ENCODE measurements at places on chromosomes 12 and 14.
A peak's percentile ranks its signal among the peaks of the same experiment; 100 is the strongest.

DNA sequence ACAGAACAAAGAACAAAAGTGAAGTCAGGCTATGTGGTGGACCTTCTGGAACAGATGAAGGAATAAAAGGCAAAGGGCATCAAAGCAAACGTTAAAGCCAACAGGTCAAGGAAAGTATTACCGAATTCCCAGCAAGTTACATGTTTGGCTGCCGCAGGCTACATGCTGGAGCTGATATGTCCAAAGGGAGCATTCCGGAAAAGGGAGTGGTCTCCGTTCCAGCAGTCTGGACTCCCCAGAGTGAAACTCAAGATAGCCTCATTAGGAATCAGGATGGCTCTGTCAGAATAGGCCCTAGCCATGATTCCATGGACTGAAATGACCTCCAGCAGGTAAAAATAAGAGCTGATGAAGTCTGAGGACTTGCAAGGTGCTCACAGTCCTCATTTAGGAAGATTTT lies 379.8 kb upstream of the PRICKLE1 start:
- no peak for DNase-seq

- DNase-seq, result no peak
These were observed 338.7 kb downstream of the TRHDE start for GRCh38 chr12:72610854-72611358.

DNA sequence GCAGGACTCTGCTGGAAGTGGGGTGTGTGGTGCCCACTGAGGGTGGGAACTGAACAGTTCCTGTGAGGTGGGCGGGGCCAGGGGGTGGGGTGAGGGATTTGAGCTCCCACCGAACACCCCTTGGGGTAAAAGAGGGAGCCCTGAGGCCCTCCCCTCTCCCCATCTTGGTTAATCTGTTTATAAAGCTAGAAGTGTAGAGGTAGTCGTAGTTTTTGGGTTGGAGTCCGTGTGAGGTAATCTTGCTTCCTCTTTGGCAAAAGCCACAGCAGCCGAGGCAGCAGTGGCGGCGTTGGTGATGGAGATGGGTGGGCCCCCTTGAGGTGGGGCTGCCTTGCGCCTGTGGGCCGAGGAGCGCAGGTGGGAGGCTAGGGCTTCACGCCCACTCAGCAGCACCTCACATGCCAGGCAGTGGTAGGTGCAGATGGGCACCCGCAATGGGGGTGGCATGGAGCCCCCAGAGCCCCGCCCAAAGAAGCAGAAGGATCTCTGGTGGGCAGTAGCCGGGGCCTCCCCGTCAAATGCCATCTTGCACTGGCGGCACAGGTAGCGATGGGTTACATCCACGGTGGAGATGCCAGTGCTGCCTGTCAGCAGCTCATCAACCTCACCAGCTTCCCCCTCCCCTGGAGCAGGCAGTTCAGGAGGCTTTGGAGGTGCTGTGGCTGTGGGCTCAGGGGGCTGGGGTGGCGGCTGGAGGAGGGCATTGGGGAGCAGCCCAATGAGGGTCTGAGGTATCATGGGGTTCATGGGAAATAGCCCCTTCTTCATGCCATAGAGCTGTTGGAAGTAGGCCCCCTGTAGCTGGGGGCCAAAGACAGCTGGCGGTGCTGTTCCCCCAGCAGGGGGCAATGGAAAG lies 29.6 kb downstream of the ZFHX2 start:
- DNase-seq, result no peak

DNA sequence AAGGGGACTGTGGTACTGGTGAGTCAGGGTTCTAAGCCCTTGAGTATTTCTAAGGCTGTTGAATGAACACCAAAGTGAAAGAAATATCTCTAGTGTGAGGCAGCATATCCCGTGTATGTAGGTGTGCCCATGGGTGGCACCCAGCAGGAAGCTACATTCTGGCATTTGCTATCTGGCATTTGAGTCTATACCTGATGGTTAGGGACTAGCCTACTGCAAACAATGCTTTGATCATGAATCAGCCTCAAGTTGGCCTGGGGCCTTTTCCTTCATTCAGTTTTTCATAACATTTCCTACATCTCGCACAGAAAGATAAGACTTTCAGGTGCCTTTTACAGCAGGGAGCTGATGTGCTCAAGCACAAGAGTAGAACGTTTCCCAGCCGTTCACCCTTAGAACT lies 85.7 kb upstream of the E2F7 start:
- no peak for DNase-seq

DNA sequence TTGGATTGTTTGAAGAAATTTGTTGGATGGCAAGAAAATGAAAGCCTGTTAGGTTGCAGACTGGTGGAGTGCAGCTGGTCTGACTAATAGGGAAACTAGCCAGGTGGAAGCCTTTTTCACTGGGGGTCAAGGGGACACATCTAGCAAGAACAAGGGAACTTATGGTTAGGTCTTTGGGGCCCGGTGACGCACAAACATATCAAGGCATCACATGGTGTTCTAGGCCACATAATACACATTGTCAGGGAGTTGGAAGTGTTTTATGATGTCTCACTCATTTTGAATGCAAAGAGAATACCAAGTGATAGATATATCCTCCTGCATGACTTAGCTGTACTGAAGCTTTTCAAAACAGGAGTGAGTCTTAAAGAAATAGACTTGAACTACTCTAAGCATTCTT lies 351.2 kb downstream of the KCNH5 start:
- DNase-seq, result no peak

GRCh38 chr14:61322799-61323290 lies 1.5 kb downstream of the PRKCH start:
- DNase-seq, result no peak

DNA sequence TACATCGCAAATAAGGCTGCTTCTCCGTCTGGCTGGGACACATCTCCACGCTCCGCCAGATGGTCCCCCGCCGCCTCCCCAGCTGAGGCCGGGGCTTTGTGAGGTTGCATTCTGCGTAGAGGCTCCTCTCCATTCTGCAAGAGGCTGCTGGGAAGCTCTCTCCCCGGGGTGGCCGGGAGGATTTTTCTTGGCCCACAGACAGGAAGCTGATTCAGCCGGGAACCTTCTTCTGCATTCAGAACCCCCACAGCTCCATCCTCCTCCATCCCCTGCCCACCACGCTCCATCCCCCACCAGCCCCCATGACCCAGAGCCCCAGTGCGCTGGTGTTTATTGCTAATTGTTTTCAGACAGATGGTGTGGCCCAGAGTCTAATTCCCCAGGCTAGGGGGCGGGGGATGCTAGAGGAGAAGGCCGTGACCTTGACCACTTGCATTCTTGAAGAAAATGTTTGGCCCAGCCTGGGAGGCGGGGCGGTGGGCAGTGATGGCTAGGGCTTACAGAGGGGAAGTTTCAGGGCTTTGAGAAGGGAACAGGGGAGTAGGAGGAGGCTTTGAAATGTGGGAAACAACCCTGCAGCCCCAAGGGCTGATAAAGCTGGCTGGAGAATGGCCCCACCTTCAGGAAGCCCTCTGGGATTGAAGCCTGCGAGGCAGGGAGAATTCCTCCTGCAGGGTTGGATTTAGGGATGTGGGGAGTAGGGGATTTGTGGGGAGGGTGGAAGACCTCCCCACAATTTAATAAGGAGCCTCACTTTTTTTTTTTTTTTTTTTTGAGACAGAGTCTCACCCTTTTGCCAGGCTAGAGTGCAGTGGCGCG lies 88.5 kb upstream of the NCOR2 start:
- peak; percentile 90 for DNase-seq

GRCh38 chr12:59675461-59675860 lies 79.6 kb downstream of the SLC16A7 start:
- DNase-seq, result no peak

DNA sequence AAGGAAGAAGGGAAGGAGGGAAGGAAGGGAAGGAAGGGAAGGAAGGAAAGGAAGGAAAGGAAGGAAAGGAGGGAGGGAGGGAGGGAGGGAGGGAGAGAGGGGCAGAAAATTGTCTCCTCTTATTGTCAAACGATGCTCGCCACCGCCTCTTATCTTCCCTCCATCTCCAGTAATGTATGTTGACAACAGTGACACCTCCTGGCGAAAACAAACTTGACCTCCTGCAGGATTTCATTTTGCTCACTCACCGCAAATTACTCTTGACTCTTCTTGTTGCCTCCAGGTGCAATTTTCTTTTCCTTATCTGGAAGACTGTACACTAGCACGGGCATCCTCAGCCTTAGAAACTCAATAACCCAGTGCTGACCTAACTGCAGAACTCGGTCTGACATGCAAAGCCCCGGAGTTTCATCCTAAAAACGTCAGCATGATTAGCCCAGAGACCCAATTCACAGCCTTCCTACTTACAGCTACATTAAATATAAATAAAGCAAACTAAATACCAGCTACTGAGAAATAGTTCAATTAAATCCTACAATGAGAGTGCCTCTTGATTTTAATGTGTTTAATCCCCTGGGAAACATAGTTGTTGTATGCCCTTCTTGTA lies 512.4 kb upstream of the TMPO start:
- DNase-seq, result no peak

DNA sequence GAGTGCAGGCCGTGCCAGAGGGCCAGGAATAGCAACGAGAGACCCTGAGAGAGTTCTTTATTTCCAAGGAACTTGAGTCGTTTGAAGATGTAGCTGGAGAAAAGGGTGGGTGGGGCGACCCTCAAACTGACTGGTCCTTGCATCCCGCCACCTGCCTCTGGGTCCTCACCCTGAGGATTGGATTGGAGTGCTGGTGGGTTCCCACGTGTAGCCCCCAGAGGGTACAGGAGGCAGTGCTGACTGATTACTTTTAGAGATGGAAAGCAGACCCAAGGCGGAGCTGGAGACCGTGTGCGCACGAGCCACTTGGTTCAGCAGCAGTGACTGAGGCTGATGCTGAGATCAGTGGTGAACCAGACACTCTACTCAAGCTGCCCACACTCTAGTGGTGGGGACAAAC lies 6.9 kb downstream of the EMG1 start:
- DNase-seq, result no peak

- peak; percentile 66 for DNase-seq
These were observed 71.8 kb downstream of the CACNA1C start for GRCh38 chr12:2124466-2125023.

DNA sequence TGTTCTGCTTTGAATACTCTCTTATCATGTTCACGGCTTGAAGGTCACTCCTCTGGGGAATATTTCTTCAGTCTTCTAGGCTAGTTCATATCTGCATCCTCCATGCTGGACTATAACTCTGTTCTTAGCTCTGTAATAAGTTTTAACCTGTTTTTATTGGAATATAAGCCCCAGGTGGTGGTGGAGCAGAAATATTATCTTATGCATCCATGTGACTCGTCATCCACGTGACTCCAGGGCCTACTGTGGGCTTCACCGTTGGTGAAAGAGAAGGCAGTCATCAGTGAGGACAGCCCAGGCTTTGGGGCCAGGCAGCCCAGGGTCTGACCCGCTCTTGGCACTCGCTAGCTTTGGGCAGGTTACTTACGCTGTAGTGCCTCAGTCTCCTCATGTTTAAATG lies 87.1 kb downstream of the ETNK1 start:
- no peak for DNase-seq

DNA sequence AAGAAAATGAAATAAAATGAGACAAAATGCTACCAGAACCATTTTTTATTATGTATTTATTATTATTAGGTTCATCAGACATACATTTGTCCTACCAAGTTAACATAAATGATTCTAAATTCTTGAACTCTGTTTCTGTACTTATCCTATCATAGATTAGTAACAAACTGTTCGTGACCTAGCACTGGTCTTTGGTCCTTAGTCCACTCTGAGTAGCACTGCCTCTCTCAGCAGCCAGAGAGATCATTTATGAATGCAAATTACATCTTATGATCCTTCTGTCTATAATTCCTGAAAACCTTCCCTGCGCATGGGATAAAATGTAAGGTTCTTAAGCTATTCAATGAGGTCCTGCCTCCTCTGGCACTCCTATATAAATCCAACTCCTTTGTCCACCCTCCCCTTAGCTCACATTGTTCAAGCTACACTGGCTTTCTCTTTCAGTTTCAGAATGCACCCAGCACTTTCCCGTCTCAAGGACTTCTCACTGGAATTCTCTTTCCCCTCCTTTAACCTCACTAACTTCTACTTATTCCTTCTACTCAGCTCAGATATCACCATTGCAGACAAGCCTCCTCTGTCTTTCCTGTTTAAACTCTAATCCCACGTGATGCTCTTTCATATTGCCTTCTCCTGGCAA lies 17.1 kb downstream of the PDZRN4 start:
- DNase-seq, result no peak

DNA sequence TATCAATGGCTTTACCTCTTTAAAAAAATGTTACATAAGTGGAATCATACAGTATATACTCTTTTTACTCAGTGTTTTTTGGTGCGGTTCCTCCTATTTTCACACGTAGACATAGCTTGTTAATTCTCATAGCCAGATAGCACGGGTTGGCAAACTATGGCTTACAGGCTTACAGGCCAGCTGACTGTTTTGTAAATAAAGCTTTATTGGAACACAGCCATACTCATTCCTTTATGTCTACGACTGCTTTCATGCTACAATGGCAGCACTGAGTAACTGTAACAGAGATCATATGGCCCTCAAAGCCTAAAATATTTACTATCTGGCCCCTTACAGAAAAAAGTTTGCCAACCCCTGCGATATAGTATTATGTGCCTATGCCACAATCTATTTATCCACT lies 5.8 kb upstream of the DAAM1 start:
- no peak for DNase-seq

- no peak for DNase-seq
These were observed 56.4 kb upstream of the LTA4H start for GRCh38 chr12:96091833-96092232.

DNA sequence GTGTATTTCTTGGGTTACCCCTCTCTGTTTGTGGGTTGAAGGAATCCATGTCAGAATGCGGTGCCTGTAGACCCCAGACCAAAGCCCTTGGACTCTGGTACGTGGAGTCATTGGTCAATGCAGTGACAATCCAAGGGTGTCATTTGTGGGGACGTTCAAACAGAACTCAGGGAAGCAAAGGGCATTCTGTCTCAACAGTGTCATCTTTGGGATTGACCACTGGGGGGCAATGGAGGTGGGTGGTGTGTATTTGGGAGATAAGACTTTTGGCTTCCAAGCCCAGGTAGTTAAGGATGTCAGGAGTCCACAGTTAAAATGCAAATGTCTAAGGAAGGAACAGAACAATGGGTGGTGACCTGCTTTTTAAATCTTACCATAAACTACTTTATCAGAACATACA lies 54.6 kb upstream of the CCDC175 start:
- no peak for DNase-seq

DNA sequence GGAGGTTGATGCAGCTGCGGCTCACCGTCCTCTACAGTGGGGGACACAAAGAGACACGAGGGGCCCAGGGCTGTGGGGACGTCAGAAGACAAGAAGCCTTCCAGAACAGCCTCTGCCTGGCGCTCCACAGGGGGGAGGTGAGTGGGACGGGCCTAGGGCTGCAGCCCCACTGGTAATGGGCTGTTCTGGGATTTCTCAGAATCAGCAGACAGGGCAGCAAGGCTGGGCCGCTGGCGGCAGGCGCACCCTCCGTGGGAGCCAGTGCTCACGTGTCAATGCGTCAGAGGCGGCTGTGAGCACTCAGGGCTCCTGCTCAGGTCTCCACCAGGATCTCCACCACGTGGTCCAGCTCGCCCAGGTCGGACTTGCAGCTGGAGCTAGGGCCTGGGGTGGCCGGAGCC lies 10.0 kb downstream of the CDCA4 start:
- DNase-seq, result no peak

DNA sequence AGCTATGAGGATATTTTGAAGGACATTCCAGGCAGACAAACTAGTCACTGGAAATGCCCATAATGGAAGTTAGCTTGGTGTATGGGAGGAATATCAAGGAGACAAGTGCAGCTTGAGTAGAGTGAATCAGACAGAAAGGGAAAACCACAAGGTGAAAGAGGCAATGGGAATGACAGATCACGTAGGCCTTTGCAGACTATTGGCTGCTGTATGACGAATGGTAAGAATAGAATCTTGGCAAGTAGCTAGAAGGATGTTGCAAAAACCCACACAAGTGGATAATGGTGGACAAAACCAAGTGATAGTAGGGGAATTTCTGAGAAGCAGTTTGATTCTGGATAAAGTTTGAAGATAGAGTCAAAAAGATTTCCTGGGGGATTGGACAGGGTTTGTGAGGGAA lies 196.9 kb upstream of the NOVA1 start:
- DNase-seq, result no peak
